ENCODE measurements at places on chromosomes 11 and 22.

DNA sequence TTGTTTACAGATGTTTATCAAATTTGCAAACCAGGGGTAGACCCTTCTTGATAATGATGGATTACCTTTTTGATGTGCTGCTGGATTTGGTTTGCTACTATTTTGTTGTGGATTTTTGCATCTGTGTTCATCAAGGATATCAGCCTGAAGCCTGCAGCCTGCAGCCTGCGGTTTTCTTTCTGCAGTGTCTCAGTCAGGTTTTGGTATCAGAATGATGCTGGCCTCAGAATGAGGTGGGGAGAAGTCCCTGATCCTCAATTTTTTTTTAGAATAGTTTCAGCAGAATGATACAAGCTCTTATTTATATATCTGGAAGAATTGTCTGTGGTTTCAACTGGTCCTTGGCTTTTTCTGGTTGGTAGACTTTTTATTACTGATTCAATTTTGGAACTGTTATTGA is 19.7 kb upstream of the RAB38 start:
- DNase-seq = no peak

- DNase-seq = no peak
Observed at GRCh38 chr22:43446916-43447315, 35.1 kb downstream of the MPPED1 start.

DNA sequence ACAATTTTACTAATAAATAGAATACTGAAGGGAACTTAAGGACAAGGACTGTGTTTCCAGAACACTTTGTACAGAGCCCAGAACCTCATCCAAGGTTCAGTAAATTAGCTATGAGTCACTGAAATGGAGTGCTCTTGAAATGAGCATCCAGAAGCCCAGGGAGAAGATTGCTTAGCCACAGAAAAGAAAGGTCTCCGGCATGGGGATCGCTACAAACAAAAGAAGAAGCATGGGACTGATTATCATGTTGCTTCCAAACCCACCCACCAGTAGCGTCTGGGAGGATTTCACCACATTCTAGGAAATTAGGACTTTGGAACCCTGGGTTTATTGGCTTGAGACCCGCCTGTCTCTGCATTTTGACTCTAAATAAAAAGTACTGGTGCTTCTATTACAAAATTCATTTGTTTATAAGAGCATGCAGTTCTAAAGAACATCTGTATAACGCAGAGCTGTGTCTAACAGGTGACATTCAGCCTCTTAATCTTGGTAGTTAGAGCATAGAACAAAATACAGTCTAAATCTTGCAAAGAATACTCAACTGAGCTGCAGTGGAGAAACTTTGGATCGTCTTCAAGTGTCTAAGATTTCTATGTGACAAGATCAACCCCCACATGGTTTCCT is 35.9 kb upstream of the SESN3 start:
- no peak for DNase-seq

- no peak for DNase-seq
Observed at GRCh38 chr11:92154110-92154509, 70.5 kb upstream of the FAT3 start.

DNA sequence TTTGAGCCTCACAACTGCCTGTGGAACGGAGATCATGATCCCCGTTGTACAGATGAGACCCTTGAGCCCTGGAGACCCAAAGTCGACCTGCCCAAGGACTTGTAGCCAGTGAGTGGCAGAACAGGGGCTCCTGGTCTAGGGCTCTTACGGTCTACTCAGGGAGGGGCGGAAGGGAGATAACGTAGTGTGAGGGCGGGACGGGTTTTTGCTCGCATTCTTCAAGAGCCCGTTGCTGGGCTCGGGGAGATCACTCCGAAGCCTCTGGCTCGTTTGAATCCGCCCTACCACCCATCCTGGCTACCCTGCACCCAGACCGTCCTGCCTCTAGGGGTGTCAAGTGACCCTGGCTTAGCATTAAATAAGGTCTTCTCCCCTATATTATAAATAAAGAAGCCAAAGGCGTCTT is 639 bp downstream of the CRY2 start:
- no peak for DNase-seq

DNA sequence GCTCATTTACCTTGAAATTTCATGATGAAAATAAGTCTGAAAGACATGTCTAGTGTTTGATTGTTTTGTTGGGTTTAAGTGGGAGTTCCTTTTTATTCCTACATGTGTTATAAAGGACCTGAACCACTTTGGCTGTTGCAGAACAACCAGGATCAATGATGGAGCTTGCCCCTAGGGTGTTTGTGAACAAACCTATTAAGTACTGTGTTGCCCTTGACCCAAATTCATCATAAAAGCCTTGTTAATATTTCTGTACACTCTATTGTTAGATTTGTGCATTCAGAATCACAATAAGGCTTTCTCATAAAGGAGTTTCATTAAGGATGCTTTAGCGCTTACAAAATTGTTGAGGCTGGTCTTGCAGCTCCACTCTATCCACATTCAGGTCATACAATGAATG is 452.6 kb downstream of the NELL1 start:
- no peak for DNase-seq

DNA sequence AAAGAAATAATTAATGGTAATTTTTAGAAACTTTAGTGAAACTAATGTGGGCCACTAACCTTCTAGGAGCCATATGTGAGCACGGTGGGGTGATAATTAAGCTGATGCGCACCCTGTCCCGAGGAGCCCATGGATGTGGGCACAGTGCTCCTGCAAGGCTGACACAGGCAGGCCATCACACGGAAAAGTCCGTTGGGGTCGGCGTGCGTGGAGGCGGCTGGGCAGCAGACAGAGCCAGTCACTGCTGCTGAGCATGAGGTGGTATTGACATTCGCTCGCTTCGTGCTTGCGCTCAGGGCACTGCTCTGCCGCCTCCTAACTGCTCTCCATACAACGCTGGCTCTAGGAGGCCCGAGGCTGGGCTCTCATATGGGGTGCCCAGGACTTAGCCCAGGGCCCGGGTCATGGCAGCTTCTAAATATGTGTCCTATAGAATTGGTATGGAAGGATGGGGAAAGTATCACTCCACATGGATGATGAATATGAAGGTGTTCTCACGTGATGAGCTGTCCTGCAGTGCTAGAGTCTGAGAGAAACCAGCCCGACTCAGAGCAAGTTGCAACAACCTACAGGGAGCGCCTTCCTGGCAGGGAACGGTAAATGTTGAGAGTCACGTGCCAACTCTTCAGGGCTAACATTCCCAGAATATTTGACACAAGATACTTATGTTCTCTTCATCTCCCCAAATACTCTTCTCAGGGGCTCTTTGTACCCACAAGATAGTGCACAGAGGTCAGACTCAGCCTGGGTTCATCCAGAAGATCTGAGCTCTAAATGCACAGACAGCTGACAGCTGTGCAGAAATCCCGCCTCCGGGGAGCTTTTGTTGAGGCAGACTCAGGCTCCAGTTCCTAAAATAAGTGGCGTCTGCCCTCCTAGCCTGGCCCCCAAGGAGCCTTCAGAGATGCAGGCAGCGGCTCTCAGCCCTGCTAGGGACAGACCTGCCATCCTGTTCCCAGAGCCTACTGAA is 50.6 kb upstream of the ARFGAP3 start:
- no peak for DNase-seq

GRCh38 chr11:626475-627307 is at the start of gene SCT:
Gene SCT (minus strand): TSS chr11:627181. CDS start chr11:627143, 38 bp downstream.
- no peak for DNase-seq

DNA sequence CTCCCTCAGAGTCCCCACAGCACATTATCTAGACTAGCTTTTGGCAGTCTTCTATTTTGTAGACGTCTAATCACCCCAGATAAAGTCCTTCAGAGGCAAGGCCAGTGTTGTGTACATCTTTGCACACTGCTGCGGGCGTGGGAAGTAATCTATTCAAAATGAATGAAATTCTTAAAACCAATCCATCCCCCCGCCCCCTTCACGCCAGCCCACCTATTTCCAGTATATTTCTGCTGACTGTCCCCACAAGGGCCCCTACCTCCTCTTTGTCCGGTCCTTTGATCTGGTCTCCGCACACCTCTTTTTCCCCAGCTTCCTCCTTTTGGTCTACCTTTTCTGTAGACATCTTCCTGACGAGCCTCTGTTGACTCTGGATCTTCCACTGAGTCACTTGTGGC is 375 bp downstream of the BSCL2 start:
- DNase-seq = no peak

DNA sequence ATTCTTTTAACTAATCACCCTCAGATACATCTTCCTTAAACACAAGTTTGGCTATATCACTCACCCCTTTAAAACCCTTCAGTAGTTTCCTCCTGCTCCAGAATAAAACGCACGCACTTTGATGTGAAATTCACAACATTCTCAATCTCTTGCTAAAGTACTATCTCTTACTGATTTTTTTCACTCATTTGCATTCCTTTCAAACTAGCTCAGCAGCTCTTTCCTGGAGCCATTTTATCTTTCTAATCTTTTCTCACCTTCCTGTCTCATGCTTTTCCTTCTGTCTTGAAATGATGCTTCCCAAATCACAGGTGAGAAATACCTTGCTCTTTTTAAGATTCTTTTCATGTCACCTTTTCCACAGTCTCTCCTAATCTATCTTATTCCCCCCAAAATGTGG is 1074.4 kb downstream of the DLG2 start:
- no peak for DNase-seq

- DNase-seq = no peak
Observed at GRCh38 chr22:49367041-49367697, 460.5 kb downstream of the BRD1 start.

GRCh38 chr11:74468058-74468457 is 709 bp upstream of the KCNE3 start:
- no peak for DNase-seq

DNA sequence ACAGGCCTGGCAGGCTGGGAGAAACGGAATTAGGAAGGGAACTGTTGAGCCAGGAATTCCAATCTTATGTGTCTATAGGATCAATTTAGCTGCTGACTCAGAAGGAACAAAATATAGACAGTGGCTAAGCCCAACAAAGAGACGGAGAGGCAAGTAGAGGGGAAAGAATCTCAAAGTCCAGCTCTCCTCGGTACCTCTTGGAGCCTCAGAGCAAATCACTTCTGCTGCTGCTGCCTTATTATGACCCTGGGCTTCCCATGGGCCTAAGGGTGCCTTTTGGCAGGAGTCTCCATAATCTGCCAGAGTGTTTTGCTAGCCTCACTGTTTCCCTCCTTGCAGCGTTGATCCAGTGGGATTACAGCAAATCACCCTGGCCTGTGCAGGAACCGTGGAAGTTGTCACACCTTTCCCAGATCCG is 31.7 kb downstream of the PAX6 start:
- DNase-seq = peak; percentile 43

DNA sequence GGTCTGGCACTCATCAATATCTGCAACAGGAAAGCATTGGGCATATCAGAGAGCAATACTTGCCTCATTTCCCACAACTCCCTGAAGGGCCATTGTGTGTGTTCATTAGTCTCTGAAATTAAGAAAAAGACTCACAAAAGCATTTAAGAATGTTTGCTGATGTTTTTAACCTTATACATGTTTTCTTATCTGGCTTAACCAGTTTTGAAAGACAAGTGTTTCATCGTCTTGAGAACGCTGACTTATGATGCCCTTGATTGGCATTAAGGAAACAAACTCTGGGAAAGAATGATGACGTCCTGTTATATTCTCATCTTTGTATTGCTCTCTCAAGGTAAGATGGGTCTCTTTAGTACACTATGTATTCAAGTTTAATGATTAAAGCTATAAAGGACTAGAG is 32.0 kb downstream of the SCUBE2 start:
- DNase-seq = no peak

Data from AG04450 (cell line).